ENCODE measurements at places on chromosomes 12 and 14.

DNA sequence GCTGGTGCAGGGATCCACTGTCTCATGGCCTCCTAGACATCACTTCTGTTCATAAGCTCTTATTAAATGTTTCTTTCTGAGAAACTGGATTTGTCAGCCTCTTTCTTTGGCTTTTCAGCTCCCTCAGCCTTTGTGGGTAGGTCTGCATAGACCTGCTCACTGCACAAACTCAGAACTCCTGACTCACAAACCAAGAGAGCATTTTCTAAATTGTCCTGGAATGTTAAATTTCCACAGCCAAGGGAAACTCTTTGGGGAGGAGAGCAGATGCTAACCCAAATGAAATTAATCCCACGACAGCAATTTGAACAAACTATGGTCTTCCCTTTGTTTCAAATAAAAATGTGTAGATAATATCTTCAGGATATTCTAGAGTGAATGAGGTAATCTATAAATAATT is 19.5 kb upstream of the CERS5 start:
- DNase-seq: no peak

GRCh38 chr14:96062010-96062409 is 22.8 kb downstream of the C14orf132 start:
- no peak for DNase-seq

GRCh38 chr14:20569066-20569465 is 8.2 kb upstream of the RNASE9 start:
- no peak for DNase-seq

- DNase-seq: no peak
Measured at GRCh38 chr14:20436363-20436755, 393 bp upstream of the KLHL33 start.

GRCh38 chr14:81312289-81312876 is 87.7 kb downstream of the STON2 start:
- DNase-seq: no peak

GRCh38 chr12:12392413-12392812 is 35.5 kb downstream of the BORCS5 start:
- no peak for DNase-seq

DNA sequence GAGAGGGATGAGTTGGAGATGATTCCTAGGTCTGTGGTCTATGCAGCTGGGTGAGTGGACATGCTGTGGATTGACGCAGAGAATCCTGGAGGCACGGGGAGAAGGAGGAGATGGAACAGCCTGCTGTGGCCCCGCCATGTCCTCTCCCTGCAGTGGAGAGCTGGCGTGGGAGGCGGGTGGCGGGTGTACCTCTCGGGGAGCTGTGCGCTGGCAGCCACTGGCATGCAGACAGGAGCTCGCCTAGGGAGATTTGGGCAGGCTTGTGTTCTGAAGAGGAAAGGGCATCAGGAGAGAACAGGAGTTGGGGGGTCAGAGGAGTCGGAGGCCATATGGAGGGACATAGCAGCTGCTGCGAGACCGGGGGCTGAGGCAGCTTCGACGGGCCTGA is 56.1 kb downstream of the TECPR2 start:
- no peak for DNase-seq

DNA sequence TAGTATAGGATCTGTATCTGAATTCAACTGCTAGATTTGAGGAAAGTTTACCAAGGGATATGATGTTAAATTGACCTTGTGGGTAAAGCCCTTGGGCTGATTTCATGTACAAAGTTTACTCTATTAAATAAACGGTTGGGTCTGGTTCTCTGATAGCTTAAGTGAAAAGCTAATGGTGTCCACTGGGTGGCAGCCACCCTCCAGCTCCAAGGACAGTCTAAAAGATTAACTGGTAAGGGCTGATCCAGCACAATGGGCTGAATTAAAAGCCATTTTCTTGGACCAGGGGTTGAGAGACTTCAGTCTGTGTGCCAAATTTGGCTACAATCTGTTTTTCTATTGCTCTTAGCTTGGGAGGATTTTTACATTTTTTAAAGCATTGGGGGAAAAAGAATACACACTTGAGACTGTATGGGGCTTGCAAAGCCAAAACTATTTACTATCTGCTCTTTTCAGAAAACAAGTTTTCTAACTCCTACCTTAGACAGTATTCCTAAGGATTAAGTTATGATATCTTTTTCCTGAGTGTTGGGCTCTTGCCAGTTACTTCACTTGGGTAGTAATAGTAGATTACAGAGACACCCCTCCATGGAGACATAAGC is 116.5 kb downstream of the GPHN start:
- no peak for DNase-seq

DNA sequence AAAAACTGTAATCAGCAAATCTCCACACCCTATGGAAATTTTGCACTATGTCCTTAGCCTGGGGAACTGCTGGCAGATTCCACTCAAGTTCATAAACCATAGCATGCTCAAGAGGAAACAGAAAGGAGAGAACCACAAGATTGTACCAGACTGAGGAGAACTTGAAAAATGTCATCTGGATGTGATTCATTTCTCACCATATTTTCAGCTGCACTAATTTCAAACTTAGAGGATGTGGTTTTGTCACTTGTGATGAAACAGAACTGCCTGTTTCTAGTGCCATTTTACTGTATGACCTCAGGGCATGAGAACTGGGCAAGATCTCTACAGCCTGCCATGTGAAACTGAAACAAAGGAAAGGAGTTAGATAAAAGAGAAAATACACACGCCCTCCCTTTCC is 1493.1 kb upstream of the FLRT2 start:
- DNase-seq: no peak
